ENCODE measurements at places on chromosomes 7 and 10. TPM values are rescaled to one million over a fixed set of nuclear protein-coding genes. Genes with fewer than 3 reads are reported as not detected.
A peak's percentile ranks its signal among the peaks of the same experiment; 100 is the strongest.

Gene FAM221A
- 2.9 TPM for total RNA-seq

Gene ERV3-1
- 24.6 TPM for total RNA-seq

Gene HABP2
- not detected for total RNA-seq

Gene AGAP9
- 3.5 TPM for total RNA-seq

Gene HOXA1
- total RNA-seq = 5.5 TPM

Gene IFRD1
- total RNA-seq = 64.9 TPM

Gene CISD1
- 46.3 TPM for total RNA-seq

Gene GAD2
- total RNA-seq = not detected

Gene OR2A7
- not detected for total RNA-seq

Gene RNF133
- total RNA-seq = not detected

Gene PON3
- total RNA-seq = not detected

Gene WASL
- 32.2 TPM for total RNA-seq

Gene NCF1
- total RNA-seq = not detected

Gene GATA3
- total RNA-seq = 0.11 TPM

Gene FAM25A
- total RNA-seq = not detected

- DNase-seq = no peak
Measured at GRCh38 chr7:142753366-142753765, 4.1 kb downstream of the PRSS1 start.

DNA sequence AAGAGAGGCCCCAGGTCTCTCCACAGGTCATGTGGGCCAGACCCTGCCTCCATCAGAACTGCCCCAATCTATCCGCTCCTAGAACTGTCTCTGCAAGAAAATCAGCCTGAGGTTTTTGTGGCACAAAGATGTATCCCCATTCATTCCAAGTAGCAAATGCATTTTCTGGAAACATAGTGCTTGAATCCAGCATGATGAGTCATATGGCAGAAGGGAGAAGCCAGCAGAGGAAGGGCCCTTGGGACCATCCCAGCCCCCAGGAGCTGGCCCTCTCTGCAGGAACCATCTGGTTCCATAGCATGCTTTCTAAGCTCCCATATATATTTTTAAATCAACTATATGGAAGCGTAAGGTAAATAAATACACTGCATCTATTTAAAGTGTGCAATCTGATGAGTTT, 563.2 kb downstream of the GALNT17 start:
- no peak for DNase-seq

- DNase-seq = no peak
Measured at GRCh38 chr10:45450866-45451265, 76.8 kb downstream of the ALOX5 start.

- DNase-seq = no peak
Measured at GRCh38 chr7:137987018-137987349, 14.9 kb downstream of the CREB3L2 start.

DNA sequence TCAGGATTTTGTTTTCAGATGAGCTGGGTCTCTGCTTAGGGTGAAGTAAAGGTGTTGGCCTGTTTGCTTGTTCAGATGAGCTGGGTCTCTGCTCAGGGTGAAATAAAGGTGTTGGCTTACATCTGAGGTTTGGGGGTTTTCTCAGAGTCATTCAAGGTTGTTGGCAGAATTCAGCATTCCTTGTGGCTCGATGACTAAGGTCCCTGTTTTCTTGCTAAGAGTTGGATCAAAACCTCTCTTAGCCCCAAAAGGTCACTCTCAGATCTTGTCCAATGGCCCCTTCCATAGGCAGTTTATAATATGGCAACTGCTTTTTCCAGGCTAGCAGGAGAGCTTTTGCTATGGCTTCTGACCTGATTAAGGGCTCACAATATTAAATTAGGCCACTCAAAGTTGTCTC, 106.6 kb downstream of the ADAM22 start:
- no peak for DNase-seq

- DNase-seq = peak; percentile 99
Measured at GRCh38 chr7:128755819-128756476, 16.8 kb downstream of the CALU start.

GRCh38 chr7:95545007-95545615, 51.2 kb downstream of the PDK4 start:
- peak; percentile 83 for DNase-seq

GRCh38 chr7:144821067-144821466, 14.8 kb downstream of the TPK1 start:
- no peak for DNase-seq

DNA sequence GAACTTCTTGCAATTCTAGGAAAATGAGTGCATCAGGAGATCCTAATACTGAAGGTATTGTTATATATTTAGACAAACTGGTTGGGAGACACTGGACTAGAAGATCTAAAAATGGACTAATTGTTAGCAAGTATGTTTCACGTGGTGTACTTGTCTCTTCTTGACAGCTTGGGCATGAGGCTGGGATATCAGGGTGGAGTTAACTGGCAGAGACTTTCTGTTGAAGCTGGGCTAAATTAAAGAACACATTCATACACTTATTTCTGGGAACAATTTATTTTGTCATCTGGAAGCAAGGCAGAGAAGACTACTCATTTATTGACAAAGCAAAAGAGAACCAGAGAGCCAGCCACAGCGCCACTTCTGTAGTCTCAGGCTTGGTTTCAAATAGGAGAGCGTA, 25.9 kb downstream of the TYW1 start:
- DNase-seq = peak; percentile 65

DNA sequence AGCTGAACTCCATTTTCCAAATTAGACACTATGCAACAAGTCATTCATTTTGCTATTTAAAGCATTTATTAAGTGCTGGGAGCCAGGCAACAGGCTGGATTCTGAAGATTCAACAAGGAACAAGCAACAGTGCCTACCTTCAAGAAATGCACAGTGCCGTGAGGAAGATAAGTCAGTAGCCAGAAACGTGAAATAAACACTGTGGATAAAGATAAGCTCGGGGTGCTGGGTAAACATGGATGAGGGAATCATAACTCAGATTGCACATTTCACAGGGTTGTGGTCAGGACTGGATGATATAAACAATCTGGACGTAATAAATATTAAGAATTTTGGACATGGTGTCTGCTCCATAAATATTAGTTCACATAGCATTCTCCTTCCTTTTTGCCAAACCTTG, 259.3 kb downstream of the SFMBT2 start:
- DNase-seq = no peak

DNA sequence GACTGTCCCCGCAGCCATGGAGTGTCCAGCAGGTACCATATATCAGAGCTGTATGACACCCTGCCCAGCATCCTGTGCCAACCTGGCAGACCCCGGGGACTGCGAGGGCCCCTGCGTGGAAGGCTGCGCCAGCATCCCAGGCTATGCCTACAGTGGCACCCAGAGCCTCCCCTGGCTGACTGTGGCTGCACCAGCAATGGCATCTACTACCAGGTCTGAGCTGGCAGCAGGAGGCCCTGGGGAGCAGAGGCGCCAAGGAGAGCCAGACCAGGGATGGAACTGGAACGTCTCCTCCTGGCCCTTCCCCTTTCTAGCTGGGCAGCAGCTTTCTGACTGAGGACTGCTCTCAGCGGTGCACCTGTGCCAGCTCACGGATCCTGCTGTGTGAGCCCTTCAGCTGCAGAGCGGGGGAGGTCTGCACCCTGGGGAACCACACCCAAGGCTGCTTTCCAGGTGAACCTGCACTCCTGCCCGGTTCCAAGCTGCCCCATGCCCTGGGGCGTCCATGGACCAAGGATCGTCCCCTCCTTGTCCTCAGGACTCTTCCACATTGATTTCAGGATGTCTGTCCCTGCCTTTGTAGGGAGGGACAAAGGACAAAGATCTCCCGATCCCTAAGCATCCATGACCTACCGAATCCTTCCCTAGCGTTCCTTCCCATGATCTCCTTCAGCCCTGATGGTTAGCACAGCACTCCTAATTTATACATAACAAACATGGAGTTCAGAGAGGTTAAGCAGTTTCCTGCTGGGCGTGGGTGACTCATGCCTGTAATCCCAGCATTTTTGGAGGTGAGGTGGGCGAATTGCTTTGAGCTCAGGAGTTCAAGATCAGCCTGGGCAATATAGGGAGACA, 33.3 kb downstream of the EPHB4 start:
- DNase-seq = no peak

- no peak for DNase-seq
Measured at GRCh38 chr10:63468947-63469346, 3.2 kb upstream of the JMJD1C start.

GRCh38 chr7:21579341-21580072, 36.7 kb downstream of the DNAH11 start:
- DNase-seq = peak; percentile 10

DNA sequence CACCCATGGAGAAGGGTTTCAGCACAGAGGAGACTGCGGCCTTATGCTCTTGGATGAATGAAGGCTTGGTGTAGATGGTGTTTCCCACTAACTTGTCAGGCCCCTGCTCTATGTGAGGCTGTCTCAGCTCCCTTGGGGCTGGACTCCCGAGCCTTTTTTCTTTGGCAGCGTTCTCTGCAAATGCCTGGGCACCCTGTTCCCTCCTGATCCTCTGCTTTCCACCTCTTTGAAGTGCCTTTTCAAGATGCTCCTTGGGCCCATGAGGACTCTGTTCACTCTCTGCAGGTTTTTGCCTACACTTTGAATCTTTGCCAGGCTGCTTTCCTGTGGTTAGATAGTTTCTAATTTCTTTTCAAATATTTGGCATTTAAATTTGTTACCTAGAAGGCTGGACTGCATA, 6.8 kb upstream of the ACBD5 start:
- no peak for DNase-seq

DNA sequence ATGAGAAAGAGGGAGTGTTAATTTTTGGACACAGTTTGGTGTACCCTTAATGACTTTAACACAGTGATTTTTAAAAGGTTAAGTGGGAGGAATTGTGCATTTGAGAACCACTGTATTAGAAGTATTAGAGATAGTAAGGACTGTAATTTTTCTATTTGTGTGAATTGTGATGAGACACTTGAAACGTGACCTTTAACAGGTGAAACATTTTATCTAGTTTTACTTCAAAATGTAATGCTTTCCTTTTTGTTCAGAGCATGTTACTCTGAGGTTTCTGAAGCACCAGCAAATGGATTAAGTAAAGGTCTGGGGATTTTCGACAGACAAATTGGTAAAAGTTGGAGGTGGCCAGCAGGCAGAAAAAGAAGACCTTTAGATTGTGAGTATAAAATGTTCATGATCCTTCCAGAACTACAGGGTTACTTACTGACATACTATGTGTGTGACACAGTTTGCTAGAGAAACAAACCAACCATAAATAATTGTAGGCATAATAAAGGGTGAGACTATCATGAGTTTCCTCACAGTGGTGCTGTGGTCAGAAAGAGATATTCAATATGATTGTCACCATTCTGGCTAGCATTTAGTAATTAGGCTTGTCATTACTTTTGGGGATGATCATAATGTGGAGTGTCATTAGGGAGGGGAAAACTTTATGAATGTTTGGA, 26.1 kb downstream of the LCOR start:
- DNase-seq = no peak

GRCh38 chr10:73956476-73957359, 41.2 kb upstream of the VCL start:
- DNase-seq = peak; percentile 95

- no peak for DNase-seq
Measured at GRCh38 chr10:104321725-104322415, 16.4 kb downstream of the ITPRIP start.

- peak; percentile 12 for DNase-seq
Measured at GRCh38 chr7:120862987-120863590, 5.1 kb upstream of the TSPAN12 start.

GRCh38 chr7:97671571-97671970, 60.3 kb upstream of the TAC1 start:
- DNase-seq = no peak

GRCh38 chr7:53476566-53476965, 441.1 kb downstream of the POM121L12 start:
- no peak for DNase-seq

- DNase-seq = no peak
Measured at GRCh38 chr10:772227-772637, 82.8 kb upstream of the DIP2C start.

DNA sequence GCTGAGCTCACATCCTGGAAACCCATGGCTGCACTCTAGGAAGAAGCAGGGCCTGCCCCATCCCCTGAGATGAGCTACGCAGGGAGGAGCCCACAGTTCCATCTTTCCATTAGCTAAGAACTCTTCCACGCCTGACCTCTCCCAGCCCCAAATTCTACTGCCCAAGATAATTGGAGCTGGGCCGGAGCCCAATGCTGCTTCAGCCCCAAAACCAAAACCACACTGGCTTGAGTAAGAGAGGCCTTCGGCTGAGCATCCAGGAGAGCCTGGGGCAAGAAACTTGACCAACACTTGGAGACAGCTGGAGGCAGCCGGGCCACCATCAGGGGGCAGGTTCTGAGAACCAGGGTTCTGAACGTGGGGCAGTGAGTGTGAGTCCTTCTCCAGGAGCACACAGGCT, 116.1 kb upstream of the ZMIZ1 start:
- DNase-seq = peak; percentile 66

DNA sequence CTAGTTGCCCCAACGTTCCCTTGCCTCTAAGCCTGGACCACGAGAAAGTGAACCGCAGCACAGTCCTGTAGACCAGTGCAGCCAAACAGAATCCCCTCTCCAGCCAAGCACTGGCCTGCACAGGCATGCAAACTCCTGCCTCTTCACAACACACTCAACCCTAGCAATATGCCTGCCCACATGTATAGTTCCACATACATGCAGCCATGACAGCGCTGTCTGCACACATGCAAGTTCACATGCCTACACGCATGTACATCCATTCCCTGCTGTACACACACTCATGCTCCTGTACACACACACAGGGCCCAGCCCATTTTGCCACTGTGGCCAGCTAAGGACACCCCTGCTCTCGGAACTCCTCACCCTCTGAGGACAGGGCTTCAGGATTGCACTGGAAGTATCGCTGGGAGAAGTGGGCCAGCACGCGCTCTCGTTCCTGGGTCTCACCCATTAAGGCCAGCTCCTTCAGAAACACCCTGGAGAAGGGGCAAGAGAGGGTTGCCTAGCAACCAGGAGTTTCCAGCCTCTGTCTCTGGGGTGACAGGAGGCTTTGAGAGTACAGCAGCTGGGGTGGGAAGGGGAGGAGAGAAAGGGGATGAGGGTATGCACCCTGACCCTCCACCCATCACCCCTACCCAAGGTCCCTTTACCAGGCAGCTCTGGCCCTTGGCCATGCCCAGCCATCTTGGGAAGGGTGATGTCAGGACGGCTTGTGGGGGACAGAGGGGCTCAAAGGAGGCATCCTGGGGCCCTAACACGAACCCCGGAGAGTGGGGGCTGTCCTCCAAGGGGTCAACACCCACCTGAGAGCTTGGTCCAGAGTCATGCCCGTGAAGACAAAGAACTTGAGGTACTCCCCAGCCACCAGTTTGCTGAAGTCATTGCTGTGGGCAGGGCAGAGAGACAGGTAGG, 7.0 kb downstream of the PSD start:
- DNase-seq = no peak

DNA sequence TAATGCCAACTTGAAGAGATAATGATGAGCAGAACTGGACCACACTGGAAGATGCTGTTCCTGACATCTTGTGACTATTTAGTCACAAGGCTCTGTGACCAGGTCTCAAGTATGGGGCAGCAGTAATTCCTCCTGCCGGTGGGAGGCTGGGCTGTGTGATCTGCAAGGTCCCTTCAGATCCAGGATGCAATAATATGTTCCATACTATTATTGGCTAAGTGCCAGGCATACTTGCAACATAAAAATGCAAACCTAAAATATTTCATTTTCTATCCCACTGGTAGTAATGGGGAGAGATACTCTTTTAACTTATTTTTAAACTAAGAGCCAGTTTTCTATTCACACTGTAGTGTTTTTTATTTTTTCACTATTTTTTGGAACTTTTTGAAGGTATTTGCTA, 171.5 kb downstream of the CYP26A1 start:
- DNase-seq = no peak

- DNase-seq = no peak
Measured at GRCh38 chr7:30429156-30429530, 49.4 kb downstream of the NOD1 start.
